HFFc6 (cell line): ENCODE measurements at places on chromosomes 7 and 10. TPM values are rescaled to one million over a fixed set of nuclear protein-coding genes. Genes with fewer than 3 reads are reported as not detected.

GRCh38 chr7:54992871-54993475 lies 25.8 kb upstream of the EGFR start:
- no peak for DNase-seq

The PNLIPRP2 gene
- not detected in 3 replicates for total RNA-seq

The AGR2 gene
- not detected in 3 replicates for total RNA-seq

GRCh38 chr10:114821915-114822443 lies 399 bp downstream of the FHIP2A start:
- DNase-seq: no peak

The FFAR4 gene
- total RNA-seq: not detected in 3 replicates

DNA sequence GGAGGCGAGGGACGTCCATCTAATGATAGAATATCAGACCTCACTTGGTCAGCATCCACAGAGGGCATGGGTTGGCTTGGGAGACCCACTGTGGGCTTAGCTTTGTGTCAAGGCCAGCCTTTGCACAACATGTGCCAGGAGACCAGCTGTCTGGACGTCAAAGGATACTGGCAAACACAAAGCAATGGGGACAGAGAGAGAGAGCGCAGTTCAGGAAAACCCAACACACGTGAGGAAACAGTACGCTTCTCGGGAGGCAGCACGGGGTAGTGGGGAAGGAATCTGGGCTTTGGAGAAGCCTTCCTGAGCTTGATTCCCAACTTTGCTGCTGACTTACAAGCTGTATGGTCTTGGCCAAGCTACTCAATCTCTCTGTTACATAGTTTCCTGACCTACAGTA lies 14.7 kb downstream of the PRLHR start:
- no peak for DNase-seq

- DNase-seq: no peak
Measured at GRCh38 chr10:89621438-89621837, 23.6 kb downstream of the PANK1 start.
